ENCODE measurements at places on chromosomes 11 and 22.

- peak; percentile 69 for DNase-seq
These were observed at the start of gene GRAP2 for GRCh38 chr22:39900306-39901227. Gene GRAP2, plus strand, starts transcription at chr22:39901084. Its CDS starts 46,023 bp downstream, at chr22:39947107.

- DNase-seq = no peak
These were observed 21.6 kb downstream of the ARVCF start for GRCh38 chr22:19994851-19995610.

DNA sequence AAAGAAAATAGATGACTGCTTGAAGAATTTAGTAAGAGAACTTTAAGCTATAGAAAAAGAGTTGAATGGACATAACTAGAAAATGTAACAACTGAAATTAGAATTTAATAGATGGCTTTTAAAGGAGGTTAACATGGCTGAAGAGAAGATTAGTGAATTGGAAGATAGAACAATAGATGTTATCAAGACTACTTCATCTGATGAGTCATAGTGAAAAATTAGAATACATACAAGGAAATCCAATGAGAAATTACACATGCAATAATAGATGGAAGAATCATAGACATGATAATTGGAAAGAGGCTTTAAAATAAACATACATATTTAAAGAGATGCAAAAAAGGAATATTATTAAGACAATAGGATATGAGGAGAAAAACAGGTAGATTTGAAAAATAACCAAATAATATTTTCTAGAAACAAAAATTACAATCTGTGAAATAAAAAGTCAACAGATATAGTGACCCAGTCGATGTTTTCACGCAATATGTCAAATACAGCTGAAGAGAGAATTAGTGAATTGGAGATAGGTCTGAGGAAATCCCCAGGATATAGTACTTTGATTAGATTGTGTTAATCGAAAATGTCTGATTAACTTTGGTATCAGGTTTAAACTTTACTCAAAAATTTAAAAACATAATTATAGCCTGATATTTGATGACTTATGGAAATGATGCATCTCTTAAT lies 28.2 kb downstream of the CAT start:
- DNase-seq = no peak

DNA sequence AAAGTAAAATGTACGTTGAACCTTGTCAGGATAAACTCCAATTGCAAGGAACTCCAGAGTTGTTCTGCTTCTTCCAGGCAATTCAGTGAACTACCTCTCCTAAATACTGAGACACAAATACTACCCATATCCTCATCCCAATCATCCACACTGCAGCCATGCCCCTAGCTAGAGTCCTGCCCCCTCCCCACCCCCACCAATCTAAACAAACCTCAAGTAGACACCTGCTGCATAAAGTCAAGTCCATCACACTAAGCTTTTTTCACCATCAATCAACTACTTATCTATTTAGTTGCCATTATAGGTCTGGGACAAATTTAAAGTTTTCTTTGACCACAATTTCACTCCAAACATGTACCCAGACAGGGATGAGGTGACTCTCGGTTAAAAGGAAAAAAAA lies 93.2 kb upstream of the APOA1 start:
- DNase-seq = no peak

- no peak for DNase-seq
These were observed 1.4 kb upstream of the ESRRA start for GRCh38 chr11:64304032-64304315.

GRCh38 chr11:3223932-3224381 lies 5.3 kb upstream of the MRGPRG start:
- DNase-seq = no peak

DNA sequence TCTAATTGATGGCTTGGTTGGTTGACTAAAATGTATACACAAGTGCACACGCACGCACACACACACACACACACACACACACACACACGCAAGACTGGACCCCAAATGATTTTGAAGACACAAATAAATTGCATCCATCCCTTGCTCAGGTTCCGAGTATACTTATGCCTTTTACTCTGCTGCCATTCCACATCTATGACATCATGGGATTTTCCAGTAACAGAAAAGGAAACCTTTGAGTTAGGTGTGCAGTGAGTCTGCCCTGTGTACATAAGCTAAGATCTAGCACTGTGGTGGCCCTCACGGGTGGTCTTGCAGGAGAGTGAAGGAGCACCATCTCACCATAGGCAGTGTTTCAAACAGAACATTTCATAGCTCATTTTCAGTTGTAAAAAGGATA lies 20.5 kb upstream of the LARGE1 start:
- no peak for DNase-seq

DNA sequence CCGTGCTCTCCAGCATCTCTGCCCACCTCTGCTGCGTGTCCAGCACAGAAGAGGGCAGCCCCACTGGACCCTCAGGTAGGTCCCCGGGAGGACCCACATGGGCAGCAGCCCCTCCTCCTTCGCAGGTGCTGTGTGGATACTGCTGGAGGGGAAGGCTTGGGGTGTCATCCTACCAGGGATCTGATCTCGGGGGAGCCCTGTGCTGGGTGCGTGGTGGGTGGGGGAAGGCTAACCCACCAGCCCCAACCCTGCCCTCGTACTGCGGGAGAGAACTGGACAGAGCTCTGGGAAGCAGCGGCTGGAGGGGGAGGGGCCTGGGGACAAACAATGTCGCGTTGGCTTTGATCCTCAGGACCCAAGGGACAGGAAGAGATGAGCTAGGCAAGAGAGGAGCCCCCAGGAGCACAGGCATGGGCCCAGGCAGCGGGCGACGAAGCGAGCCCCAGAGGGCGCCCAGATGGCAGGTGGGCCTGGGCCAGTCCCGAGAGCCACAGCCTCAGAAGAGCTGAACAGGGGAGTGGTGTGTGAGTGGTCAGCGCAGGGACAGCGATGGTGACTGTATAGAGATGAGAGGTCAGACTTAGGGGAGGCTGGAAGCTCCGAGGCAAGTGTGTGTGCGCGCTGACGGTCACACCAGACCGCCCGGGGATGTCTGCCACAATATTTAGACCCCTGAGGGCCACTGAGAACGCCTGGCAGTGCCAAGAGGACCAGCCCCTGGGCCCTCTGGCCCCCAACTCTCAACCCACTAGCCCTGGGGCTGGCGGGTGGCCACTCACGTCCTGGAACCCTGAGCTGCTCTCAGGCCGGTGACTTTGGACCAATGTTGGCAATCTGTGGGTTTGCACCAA lies 1.4 kb upstream of the PIM3 start:
- no peak for DNase-seq

DNA sequence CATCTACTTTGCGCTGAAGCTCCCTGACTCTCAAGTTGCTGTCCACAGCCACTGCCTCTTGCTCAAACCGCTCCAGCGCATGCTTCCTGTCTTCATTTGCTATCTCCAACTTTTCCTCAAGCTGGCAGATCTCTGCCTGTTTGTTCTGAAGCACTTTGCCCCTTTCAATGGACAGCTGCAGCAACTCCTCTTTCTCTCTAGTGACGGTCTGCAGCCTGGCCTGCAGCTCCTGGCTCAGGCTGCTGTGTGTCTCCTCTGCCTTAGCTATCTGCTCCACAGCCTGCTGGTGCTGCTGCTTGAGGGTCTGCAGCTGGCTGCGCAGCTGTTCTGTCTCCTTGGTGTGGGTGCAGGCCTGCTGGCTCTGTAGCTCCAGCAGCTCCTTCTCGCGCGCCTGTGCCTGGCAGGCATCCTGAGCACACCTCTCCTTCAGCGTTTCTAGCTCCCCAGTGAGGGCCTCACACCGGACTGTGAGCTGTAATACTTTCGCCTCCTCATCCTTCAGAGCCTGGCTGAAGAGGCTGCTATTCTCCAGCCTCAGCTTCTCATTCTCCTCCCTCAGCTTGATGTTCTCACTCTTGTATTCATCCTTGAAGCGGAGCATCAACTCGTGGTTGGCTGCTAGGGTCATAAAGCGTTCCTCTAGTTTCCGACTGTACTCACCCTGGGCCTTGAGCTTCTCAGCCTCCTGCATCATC lies 723 bp downstream of the CCDC89 start:
- DNase-seq = no peak

DNA sequence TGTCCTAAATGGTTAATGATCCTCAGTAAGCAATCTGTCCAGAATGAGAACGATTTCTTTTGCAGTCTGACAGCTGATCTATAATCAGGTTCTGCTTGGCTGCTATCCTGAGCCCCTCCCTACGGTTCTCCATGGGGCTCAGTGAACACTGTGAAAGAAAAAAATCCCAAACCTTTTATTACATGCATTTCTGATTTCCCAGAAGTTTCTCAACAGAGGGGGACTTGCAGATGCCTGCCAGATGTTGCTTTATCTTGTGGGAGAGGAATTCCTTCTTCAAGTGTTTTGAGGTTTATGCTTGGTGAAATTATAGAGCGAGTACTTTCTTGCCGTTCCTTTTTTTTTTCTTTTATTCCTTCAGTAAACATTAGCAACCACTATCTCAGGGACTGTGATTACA lies 531.9 kb upstream of the ISX start:
- DNase-seq = no peak

DNA sequence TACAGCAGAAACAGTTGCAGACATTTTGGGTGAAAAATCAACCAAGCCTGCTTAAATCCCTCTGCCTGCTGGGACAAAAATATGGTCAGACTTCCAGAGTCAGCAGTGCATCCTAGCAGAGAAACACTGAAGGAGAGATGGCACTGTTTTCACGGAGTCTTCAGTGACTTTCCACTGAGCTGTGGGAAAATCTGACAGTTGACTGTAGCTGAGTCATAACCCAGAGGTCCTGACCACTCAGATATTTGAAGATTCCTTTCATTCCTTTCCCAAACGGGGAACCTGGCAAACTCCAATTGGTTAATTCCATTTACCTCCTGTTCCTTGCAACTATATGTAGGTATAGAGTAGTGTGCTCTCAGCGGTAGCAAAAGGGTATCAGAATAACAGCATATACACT lies 20.9 kb upstream of the UPB1 start:
- DNase-seq = no peak

DNA sequence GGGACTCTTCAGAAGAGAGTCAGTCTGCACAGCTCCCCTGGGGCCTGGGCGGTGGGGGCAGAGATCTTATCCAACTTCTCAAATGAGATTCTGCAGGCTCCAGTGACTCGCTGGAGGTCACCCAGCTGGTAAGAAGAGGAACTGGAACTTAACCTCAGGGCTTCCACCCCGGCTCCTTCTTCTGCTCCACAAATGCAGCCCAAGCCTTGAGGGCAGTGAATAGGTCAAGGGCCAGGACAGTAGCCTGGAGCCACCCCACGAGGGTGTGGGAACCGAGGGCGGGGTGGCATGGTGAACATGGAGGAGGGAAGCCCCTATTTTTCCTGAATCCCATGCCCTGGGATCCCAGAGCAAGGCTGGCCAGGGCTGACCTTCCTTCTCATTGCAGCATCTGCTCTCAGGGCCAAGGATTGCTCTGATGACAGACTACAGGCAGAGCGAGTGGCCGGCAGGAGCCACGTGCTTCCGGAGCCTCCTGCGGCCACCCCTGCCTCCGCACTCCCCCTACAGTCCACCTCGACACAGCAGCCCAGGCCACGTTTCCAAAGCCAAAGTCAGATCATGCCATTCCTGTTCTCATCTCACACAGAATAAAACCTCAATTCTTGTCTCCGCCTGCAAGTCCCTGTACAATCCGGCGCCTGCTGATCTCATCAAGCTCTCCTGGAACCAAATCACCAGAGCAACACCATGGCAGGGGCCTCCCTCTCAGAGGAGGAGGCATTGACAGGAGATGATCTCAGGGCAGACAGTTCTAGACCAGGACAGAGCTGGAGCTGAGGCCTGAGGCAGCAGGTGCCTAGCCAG lies 21.1 kb upstream of the UPK3A start:
- no peak for DNase-seq

DNA sequence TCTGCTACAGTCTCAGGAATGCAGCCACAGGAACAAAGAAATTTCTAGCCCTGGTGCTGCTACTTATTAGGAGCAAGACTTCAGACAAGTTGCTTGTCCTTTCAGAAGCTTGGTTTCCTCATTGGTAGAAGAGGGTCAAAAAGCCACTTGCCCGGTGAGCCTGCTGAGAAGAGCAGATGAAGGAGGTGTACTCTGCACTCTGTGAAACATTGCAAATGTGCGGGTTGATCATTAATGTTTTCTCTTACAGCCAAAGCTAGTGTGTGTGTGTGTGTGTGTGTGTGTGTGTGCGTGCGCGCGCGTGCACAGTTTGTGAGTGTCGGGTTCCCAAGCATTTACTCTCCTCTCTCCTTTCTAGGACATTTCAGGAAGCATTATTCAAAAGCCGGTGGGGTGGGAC lies 86.3 kb upstream of the NNMT start:
- DNase-seq = no peak

DNA sequence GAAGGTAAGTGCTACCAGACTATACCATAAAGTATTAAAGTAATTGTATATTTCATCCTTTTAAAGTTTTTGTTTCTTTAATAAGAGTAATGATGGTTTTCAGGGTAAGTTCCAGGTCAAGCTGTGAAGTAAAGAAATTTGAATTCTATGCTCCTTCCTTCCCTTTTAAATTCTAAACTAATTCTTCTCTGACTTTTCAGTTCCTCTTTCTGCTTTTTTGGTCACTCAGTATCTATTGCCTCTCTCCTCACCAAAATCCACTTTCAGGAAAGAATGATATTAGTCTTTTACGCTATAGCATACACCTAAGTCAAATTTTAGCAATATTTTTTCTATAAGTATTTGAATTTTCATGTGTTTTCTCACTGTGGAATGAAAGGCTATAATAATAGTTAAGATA lies 8.2 kb downstream of the MMP8 start:
- no peak for DNase-seq

- peak; percentile 73 for DNase-seq
These were observed 1.3 kb downstream of the DENND5A start for GRCh38 chr11:9263840-9264315.

- no peak for DNase-seq
These were observed 131.0 kb downstream of the MICAL2 start for GRCh38 chr11:12241401-12241800.

GRCh38 chr11:109247071-109247470 lies 174.9 kb upstream of the C11orf87 start:
- DNase-seq = no peak

DNA sequence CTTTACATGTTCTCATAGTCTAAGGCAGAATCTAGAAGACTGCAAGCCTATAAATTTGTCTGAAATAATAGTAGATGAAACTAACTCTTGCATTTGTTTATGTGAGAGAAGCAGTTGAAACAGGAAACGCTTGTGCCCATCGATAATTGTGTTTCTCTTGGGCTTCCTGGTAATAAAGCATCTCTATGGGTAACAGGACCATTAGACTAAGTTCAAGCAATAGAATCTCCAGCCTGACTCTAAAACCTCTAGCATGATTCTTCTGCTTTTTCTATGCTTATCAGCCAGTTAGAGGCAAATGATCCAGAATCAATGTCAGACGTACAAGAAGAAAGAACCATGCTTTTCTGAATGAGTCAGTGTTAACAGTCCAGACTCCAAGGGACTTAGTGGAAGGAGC lies 1734.4 kb downstream of the LRRC4C start:
- no peak for DNase-seq

All from T-helper 2 cell treated with Interferon-gamma antibody and Interleukin-4, amounts not matched to agents 5 μg/mL and 100 μg/mL, for 36 hours (primary cell).